Left cardiac atrium (tissue), 4 donors: ENCODE measurements at places on chromosomes 12 and 14. TPM values are rescaled to one million over a fixed set of nuclear protein-coding genes. Genes with fewer than 3 reads are reported as not detected.

GRCh38 chr12:68279227-68280054 is 26.0 kb upstream of the IL22 start:
- DNase-seq: no peak

TGM1 gene
- 5.5 TPM for total RNA-seq

DNA sequence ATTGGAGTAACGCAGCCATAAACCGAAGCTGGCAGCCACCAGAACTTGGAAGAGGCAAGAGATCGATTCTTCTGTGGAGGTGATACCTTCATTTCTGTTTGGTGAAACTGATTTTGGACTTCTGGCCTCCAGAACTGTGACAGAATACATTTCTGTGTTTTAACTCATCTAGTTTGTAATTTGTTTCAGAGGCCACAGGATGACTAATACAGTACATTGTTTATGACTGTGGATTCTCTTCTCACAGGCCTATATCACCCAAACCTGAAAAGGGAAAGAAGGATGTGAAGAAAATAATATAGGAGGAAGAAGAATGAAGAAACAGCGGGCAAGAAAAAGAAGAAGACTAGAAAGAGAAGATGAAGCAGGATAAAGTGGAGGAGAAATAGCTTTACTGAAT is 263.8 kb upstream of the DIO2 start:
- DNase-seq: no peak

UNG gene
- total RNA-seq: 13.9 TPM

CNIH1 gene
- 93.4 TPM for total RNA-seq

DNA sequence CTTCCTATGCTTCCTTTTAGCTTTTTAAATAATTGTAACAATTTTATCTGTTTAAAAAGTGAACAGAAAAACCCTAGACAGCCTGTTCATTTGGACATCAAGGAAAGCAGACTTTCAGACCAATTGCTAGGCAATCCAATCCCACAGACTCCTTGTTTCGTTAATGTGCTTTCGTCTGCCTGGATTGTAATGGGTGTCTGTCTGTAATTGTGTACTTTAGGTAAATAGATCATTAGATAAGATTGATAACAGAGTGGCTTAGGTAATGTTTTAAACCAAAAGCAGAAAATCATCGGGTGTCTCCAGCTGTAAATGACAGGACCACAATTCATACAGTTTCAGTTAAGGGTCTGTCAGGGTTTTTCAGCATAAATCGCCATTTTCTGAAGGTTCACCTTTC is 19.6 kb downstream of the CCDC60 start:
- DNase-seq: no peak

RASSF8 gene
- total RNA-seq: 81.4 TPM

GRCh38 chr14:30960216-30960615 is 65.2 kb upstream of the AP4S1 start:
- no peak for DNase-seq

IL22 gene
- total RNA-seq: not detected

- DNase-seq: peak; percentile 70
Observed at GRCh38 chr14:52012635-52013034, 23.3 kb downstream of the RTRAF start.

DNA sequence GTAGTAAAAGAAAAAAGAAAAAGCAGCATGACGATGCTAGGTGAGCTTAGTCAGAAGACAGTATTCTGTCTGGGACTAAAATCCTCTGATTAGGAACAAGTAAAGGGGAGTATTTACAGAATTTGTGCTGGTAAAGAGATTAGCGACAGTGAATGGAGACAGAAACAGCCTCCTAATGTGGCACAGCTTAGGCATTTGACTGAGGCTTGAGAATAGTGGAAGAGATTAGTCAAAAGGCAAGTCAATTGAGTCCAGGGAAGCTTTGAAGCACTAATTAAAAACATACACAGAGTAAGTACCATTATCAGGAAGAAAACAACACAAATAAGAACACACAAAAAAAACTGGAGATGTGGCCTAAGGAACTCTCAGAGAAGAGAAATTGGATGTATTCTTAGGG is 131.9 kb upstream of the CLEC14A start:
- no peak for DNase-seq

- DNase-seq: no peak
Observed at GRCh38 chr12:75650100-75650499, 138.7 kb upstream of the KRR1 start.

RPL41 gene
- 2,337 TPM for total RNA-seq

- DNase-seq: no peak
Observed at GRCh38 chr12:124302241-124302806, 7.4 kb downstream of the RFLNA start.

GRCh38 chr14:77557391-77557790 is 58.8 kb upstream of the ISM2 start:
- DNase-seq: no peak

DNA sequence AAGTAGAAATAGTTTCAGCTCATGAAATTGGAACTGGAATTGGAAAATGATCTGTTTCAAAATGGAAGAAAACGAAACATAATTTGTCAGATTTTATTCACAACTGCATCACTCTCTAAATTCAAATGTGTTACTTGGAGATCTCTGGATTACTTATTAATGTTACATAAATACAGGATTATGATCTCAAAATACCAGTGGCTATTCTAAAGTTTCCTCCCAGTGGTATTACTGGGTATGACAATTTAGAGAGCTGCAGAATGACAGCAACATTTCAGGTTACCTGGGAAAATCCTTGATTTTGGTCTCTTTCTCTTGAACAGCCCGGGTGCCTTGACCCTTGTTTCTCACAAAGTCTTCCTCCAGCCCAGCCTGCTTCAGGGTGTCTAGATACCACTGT is 14.2 kb downstream of the FAM161B start:
- DNase-seq: no peak

- no peak for DNase-seq
Observed at GRCh38 chr12:112344220-112344619, 38.0 kb downstream of the HECTD4 start.

ADAMTS20 gene
- not detected for total RNA-seq

LRIG3 gene
- 7.3 TPM for total RNA-seq

GRCh38 chr12:46368684-46369083 is 3.9 kb downstream of the SLC38A2 start:
- DNase-seq: no peak

DNA sequence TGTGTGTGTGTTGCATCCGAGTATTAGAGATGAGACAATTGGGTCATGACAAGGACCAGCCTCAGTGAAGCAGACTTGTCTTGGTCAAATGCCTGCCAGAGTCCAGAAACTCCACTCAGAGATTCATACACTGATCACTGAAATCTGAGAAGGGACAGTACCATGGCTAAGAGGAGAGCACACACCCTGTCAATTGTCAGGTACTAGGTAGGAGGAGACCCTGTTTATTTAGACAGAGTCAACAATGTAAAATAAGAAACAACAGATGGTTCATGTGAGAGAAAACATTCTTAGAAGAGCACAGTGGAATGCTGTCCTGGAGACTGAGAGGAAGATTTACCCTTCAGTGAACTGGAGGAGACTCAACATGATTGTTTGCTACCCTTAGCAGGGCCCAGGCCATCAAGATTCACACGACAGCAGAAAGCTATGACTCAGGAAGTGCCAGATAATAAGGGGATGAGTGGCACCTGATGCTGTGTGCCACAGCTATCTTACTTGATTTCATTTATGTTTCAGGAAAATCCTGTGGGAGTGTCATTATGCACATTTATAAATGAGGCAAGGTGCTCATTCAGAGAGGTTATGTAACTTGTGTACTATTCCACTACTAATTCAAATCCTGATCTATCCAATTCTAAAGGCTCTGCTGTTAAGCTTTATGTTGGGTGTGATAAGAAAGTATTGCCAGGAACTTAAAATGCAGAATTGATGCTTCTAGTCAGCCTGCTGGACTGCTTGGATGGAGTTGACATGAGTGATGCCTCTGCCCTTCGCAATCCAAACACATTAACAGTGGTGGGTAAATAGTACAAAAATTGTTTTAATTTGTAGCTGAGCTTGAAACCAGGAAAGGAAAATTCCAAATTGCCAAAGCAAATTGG is 136.6 kb upstream of the NEDD1 start:
- DNase-seq: no peak

GRCh38 chr14:85420278-85420677 is 109.7 kb upstream of the FLRT2 start:
- DNase-seq: no peak

ANKRD33 gene
- total RNA-seq: not detected

- no peak for DNase-seq
Observed at GRCh38 chr12:105892362-105892910, 246.3 kb downstream of the NUAK1 start.

OR6C2 gene
- total RNA-seq: not detected

GRCh38 chr12:57576613-57577160 is 14.3 kb upstream of the PIP4K2C start:
- DNase-seq: no peak

- peak; percentile 28 for DNase-seq
Observed at GRCh38 chr14:77965919-77966435, 166.1 kb downstream of the ADCK1 start.

GRCh38 chr12:119679081-119679480 is 11.1 kb downstream of the PRKAB1 start:
- DNase-seq: no peak

RND1 gene
- 0.56 TPM for total RNA-seq

DNA sequence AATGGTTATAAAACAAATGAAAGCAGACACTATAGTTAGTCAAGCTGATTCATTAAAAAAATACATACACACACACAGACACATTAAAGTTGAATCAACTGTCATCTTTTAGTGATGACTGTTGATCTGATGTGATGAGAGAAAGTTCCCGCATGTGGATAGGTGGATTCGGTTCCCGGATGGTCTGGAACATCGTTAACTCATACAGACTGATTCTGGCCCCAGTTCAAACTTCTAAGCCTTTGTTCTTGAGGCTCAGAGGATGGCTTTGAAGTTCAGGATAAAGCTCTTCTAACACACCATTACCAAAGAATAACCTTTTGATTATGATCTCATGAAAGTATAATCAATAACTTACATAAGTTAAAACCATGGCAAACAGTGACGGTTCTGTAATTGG is 27.5 kb downstream of the WIF1 start:
- no peak for DNase-seq

PPM1A gene
- total RNA-seq: 76.0 TPM

DNA sequence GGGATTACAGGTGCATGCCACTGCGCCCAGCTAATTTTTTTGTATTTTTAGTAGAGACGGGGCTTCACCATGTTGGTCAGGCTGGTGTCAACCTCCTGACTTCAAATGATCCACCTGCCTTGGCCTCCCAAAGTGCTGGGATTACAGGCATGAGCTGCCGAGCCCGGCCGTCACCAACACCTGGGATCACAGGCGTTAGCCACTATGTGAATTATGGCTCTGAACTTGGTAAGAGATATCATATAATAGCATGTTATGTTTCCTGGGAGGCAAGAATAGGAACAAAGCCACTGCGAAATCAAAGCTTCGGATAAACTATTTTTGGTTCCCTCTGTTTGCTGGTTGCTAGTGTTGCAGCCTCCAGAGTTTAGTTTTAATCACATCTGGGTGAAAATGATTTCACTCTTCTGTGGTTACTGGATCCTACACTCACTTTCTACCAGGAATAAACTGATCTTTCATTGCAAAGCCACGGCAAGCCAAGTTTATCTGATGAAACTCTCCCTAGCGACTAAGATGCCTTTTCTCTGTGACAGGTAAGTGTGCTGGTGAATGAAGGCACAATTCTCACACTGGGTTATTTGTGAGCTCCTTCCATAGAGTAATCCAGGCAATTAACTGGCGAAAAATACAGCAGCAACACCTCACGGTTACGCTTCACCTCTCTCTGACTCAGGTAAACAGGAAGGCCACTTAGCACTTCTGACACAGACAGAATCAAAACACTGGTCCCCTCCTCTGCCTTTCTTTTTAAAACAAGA is 16.7 kb downstream of the SNRNP35 start:
- peak; percentile 48 for DNase-seq

DNA sequence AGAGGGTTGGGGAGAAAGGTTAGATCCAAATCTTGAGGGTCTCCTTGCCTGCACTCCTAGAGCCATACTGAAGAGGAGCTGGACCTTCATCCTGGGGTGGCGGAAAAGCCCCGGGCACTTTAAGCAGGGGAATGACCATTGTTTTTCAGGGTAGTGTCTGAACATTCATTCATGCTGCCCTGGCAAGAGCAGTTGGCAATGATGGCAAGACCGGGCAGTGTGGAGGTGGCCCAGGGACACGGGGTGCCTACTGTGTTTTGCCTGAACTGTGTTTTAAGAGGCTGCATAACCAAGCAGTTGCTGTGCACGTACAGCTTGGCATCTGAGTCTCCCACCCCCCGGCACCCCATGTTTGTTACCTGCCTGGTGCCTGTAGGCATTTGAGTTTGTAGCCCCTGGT is 14.7 kb downstream of the TPCN1 start:
- peak; percentile 11 for DNase-seq

GRCh38 chr12:119720349-119720748 is 52.4 kb downstream of the PRKAB1 start:
- DNase-seq: no peak

WNT1 gene
- total RNA-seq: not detected

NELL2 gene
- total RNA-seq: 0.82 TPM

DNA sequence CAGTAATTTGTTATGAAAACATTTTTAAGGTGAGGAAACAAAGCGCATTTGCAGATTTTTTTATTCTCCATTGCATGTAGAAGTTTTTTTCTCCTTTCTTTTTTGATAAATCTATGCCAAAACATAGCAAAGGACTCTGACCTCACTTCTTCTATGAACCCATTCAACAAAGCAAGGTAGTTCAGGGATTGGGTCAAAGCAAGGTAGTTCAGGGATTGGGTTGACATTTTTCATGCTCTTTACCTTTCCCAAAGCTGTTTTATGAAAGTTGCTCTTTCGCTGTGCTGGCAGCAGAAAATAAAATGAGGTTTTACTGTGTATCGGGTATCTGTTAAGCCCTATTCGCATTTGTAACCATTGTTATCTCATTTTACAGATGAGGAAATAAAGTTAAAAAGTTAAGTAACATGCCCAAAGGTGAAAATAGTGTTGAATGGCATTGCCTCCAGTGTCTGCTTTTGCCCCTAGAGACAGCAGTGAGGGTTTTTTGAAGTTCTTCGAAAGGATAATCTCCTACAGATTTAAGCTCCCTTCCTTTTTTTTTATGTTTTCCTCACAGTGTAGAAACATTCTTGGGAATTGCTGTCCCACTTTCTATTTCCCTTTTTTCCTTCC is 10.6 kb downstream of the STRAP start:
- DNase-seq: no peak

GRCh38 chr12:14774906-14775635 is 28.2 kb downstream of the WBP11 start:
- DNase-seq: peak; percentile 58

C12orf54 gene
- total RNA-seq: not detected

DNA sequence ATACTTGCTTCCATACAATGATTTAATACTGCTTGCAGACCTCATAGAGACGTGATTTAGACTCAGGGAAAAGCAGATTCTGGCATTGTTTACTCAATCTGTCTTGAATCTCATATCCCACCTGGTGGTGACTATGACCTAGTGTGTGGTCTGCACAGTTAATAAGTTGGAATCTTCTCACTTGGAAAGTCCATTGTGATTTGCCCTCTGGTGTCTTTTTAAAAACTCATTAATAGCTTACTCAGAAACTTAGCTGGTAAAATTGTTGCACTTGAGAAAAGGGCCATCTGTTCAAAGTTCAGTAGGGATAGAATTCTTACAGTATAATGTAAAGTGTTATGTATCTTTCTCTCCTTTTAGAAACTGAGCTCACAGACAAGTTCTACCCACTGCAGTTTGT is 106.0 kb downstream of the PELI2 start:
- DNase-seq: no peak

GRCh38 chr14:24996930-24997725 is 52.8 kb downstream of the STXBP6 start:
- DNase-seq: no peak
